H9 (cell line): ENCODE measurements at places on chromosomes 2 and 18.

DNA sequence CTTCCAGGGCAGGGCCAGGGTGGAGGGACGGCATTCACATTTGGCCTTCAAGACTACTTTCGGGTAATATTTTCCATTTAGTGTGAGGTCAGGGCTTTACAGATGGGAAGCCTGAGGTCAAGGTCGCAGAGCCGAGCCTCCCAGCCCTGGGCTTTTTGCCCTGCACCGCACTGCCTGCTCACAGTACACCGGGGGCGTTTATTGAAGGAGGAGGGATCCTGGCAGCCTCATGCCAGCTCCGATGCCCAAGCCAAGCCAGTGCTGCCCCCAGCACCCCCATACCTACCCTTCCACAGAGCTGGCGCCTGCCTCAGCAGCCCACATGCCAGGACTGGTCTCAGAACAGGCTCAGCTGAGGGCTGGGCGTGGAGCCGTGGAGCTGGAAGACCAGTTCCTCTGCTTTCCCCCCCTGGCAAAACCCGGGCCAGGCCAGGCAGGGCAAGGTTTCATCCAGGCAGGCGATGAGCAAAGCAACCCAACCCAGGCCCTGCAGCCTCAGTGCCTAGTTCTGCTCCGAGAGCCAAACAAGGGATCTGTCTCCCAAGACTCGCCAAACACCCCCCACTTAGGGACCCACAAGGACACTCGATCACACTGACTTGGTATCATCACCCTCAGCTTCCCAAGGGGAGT is 11.9 kb downstream of the SDC1 start:
- DNase-seq, result no peak

GRCh38 chr2:69139778-69140670 is 127.0 kb downstream of the ANTXR1 start:
- DNase-seq, result no peak

DNA sequence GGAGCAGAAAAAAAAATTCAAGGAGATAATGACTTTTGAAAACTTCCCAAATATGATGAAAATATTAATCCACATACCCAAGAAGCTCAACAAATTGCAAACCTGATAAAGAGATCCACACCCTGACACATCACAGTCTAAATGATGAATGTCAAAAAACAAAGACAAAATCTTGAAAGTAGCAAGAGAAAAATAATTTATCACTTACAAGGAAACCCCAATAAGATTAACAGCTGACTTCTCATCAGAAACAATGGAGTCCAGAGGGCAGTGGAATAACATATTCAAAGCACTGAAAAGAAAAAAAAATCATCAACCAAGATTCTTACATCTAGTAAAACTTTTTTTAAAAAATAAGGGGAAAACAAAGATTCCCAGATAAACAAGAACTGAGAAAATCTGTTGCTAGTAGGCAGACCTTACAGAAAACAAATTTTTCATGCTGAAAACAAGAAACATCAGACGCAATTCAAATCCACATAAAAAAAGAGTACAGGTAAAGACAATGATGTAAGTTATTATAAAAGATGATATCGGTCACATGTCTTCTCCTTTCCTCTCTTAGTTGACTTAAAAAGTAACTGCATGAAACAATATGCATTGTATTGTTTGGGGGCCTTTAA is 21.3 kb downstream of the SLC66A2 start:
- DNase-seq, result no peak

GRCh38 chr2:181675254-181675653 is 5.1 kb downstream of the NEUROD1 start:
- no peak for DNase-seq

DNA sequence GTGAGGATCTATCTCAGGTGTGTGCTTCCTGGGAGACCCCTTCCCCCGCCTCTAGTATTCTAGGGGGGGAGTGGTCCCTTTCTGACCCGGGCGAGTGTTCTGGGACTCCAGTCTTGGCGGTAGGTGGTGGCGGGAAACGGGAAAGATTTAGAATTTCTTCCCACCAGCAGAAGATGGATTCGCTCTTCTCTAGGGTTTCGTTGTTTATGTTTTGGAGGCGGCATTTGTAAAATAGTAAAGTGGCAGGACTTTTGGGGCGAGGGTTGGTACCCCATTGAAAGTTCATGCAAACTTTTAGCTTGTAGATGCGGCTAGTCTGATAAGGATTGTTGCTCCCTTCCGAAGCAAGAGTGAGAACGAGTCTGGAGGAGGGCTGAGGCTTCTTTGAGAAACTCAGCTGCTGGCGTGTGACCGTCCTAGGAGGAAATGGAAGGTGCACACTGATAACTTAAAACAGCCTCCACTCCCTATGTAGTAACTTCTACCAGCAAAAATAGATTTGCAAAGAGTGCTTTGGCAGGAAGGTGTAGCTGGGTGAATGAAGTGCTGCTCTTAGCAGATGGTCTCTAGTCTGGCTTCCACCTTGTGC is 412 bp downstream of the GPD2 start:
- no peak for DNase-seq

- DNase-seq, result no peak
Observed at GRCh38 chr2:134590679-134591078, 128.1 kb downstream of the TMEM163 start.

DNA sequence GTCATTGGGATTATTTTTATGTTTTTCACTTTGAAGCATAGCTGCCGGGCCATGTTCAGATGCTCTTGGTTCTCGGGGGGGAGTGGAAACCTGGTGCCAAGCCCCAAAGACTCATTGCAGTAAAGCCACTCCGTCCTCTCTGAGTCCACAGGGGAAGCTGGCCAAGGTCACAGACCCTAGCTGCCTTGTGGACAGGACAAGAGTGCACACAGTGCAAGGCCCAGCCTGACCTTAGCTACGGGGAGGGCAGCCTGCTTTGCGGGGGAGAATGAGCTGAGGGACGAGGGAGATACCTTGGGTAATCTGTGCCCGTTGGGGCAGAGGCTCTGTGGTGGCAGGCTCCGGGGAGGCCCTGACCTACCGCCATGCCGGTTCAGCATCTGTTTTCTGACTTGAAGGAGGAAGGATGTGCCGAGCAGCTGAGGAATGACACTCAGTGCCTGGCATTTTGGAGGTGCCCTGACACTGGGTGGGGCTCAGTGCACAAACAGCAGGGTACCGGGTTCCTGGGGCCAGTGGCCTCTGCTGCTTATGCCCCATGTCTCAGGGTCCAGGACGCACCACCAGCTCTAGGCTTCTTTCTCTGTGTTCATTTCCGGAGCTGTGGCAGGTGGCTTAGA is 87.2 kb downstream of the STPG4 start:
- no peak for DNase-seq

- DNase-seq, result no peak
Observed at GRCh38 chr2:3154146-3154545, 223.5 kb downstream of the EIPR1 start.

- DNase-seq, result no peak
Observed at GRCh38 chr2:218960309-218961165, 1.1 kb downstream of the CDK5R2 start.

GRCh38 chr2:10794876-10795275 is 17.7 kb downstream of the PDIA6 start:
- DNase-seq, result no peak

GRCh38 chr18:71362140-71362539 is 1073.3 kb downstream of the SOCS6 start:
- DNase-seq, result no peak

DNA sequence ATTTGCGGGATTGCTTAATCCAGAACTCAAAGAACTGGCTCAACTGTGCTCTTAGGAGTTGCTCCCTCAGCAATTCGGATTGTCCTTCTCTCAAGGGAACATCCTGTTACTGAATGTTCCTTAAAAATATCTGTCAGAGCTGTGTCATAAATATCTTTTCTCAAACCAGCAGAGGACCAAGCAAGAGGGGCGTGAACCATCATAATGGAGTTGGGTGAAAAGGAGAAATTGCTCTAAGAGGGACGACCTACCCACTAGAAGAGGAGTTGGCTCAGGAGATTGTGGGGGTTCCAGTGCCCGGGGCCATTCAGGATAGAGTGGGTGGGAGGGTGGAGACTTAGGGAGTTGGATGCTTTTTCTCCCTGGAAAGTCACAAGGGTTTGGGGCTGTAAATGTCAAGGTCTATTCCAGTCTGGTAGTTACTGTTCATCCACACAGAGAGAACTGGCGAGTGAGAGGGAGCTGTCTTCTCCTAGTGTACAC is 59.5 kb downstream of the MERTK start:
- DNase-seq, result no peak

GRCh38 chr2:237223201-237223861 is 137.6 kb downstream of the COPS8 start:
- DNase-seq, result no peak

GRCh38 chr2:154189953-154190352 is 318.2 kb downstream of the GALNT13 start:
- no peak for DNase-seq

DNA sequence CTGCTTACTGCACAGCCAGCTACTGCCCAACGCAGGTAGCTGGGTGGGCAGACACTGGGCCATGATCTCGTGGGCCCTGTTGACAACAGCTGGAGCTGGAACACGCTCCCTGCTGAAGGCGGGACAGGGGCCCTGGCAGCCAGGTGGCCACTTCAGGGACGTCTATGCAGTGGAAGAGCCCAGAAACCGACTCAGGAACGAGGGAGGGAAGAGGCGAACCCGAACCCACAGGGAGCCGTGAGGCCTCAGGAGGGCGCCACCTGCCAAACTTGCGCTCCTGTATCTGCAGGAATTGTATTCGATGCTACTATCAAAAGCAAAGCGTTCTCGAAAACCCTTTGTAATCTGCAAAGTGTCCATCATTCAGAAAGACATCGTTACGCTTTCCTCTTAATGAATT is 198.4 kb downstream of the EIPR1 start:
- peak; percentile 65 for DNase-seq

- no peak for DNase-seq
Observed at GRCh38 chr2:168611091-168611490, 155.0 kb downstream of the CERS6 start.

DNA sequence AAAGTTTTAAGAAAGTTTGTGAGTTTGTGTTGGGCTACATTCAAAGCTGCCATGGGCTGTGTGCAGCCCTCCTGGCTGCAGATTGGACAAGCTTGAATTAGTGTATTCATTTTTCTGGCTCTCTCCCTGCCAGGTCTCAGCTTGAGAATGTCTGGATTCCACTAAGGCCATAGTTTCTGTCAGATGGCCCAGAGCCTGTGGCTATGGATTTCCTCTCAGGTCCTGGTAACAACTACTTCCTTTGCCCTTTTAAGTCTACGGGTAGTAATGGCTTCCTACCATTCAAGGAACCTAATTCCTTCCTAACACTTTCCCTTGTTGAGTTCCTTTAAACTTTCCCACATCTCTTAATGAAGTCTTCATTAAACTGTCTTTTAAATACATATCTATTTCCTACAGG is 24.3 kb upstream of the PSMD14 start:
- no peak for DNase-seq

- no peak for DNase-seq
Observed at GRCh38 chr2:138652378-138652777, 127.8 kb downstream of the NXPH2 start.

DNA sequence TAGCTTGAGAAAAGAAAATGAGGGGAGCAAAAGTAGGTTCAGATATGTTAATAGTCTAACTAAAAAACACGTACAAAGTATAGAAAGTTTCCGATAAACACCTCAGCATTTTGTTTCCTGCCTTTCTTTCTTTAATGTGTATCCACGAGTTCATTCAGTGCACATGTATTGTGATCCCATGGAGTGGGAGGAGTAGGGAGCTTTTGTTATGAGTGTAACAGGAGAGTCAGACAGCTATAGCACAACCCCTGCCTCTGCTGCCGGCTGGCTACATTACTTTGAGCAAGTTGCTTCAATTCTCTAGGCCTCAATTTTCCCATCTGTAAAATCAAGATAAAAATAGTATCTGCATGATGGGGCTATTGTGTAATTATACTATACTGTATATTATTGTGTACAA is 249.2 kb upstream of the FIGN start:
- no peak for DNase-seq

GRCh38 chr2:168149150-168149974 is 98.0 kb downstream of the STK39 start:
- DNase-seq, result no peak

DNA sequence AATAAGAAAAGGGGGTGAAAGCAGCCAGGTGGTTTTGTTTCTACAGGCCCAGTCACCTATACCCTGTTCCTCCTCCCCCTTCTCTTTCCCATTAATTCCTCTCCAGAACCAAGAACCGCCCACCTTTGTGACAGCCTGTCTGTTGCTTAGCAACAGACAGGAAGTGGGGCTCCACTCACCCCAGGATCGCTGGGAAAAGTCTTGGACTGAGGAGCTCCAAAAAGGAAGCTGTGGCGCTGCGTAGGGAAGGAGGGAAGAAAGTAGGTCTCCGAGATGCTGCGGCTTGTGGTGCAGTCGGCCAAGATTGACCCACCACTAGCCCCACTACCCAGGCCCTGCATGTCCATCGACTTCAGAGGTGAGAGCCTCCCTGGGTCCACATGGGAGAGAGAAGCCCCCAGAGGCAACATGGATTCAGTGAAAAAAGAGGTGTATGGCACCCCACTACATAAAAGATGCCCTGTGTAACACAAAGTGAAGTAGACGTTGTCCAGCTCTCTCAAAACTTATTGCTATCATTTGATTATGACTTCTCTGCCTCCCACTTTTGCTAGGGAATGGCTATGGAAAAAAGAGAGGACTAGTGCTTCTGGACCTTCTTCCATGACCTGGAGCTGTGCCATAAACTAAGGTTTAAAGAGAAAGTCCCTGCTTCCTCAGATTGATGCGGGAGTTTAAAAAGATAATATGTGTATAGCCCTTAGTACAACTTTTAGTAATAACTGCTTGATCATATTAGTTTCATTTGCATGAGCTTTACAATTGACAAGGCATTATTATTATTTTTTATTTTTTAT is at the start of gene FER1L5:
Gene FER1L5 (plus strand): TSS at position 201 of the 797 bp plus-strand sequence. CDS start 73 bp downstream, at position 274.
- DNase-seq, result peak; percentile 82

DNA sequence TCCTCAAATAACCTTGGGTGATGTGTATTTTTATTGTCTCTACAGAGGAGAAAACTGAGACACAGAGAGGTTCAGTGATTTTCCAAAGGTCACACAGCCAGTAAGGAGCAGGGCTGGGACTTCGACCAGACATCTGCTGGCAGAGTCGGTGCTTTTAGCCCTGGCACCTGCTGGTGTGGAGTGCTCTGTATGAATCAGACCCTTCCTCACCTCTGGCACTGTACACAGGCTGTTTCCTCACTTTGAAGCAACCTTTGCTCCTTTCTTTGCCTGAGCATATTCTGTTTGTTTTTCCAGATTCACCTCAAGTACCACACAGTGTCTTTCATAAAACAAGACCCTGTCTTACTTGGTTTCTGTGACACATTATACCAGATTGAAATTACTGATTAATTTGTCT is 107.9 kb downstream of the DPP10 start:
- DNase-seq, result no peak

DNA sequence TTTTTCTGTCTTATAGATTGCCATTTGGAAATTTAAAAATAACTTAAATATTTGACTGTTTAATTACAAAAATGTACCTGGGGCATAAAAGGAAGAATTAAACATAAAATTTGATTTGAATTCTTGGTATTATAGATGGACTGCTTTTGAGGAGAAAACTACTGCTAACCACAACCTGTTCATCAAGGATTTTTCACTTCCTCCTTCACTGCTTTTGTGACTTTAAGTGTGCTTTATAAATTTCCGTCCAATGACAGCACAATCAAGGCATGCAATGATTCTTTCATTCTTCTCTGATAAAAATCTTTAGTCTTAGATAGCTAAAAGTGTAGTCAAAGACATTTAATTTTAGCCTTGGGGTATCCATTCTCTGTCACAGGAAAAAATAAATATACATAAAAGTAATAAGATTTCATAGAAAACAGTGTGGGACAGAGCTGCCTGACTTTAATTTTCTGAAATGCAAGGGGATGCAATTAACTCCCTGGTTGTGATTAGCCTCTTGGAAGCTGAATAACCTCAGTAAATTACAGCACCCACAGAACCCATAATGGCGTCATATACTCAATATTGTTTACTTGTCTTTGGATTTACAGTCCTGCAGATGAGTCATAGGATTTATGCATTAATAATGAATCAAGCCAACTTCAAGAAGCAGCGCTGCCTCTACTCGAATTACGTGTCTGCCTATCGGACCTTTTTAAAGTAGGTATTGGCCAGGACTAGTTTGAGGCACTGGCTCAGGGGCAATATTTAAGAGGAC is 587.9 kb downstream of the NRXN1 start:
- DNase-seq, result no peak
